Stimulated activated CD4-positive, alpha-beta T cell treated with anti-CD3 and anti-CD28 coated beads, TNF-alpha, amount 100 ng/mL, for 4 hours (primary cell): ENCODE measurements at places on chromosomes 7 and 10.

DNA sequence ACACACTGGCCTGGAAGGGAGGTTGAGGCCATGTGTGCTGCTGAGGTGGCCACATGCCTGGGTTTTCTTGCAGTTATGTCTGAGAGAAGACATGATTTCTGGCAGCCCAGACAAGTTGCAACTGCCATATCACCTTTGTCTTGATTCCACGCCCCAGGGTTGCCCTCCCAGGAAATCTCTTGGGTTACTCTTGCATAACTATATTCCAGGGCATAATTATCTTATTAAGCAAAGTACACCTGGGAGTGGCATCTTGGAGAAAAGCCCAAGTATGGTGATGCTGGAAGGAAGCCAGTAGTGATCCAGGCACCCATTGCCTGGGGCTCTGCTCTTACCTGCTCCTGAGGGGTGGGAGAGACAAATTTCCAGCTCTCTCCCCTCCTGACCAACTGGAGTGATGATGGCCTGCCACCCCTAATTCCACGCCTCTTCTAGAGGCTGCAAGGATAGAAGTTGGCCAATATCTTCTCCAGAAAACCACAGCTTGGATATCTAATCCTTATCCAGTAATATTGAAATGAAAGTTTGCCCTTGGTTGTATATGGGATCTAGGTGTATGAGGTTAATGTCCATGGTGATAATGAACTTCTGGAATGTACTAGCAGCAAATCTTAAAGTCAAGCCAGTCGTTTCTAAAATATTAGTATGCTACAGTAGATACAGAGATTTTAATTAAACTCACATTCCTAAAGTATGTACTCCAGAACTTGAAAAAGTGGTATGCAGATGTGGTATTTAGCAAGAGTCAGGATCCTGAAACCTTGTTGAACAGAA is 5.0 kb downstream of the AKR1B10 start:
- DNase-seq: no peak

DNA sequence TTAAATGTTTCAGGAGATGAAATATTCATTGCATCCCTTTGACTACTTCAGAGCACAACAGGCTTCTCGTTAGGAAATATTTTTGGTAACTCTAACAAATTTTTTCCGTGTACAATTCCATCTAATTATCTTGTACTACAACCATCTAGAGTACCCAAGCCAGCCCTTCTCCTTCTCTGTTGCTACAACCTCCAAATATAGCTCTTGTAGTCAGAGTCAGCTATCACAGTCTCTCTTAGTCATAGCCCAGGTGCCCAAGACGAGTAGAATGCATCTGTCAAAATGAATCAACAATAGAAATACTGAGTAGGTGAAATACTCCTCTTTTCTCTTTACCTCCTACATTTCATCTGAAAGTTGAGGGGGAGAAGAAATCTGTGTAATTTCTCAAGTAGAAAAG is 74.0 kb downstream of the INHBA start:
- no peak for DNase-seq

- no peak for DNase-seq
Observed at GRCh38 chr10:132566892-132567291, 29.3 kb downstream of the INPP5A start.

DNA sequence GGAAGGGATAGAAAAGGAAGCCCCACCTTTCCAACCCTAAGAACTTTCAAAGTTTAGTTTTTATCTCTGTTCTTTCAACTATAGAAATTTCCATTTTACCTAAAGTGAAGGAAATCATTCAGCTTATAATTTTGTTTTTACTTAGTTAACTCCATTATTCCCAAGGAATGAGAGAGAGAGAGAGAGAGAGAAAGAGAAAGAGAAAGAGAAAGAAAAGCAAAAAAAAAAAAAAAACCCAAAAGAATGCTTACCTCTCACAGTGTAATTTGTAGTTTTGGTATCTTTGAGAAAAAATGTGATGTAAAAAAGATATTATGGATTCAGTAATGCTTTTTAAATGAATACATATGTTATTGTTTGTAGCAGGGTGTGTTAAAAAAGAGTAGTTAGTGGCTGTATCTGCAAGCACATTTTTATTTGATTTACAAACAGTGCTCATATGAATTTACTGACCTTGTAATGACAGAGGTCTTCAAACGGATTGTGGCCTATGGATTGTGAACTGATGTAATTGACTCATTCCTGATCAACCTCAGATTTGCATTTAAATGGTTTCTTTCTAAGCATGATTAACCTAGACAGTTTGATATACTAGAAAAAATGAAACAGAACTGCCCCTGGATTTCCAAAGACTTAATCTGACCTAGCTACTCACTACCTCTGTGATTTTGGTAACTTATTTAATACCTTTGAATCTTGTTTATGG is 64.9 kb downstream of the LCOR start:
- no peak for DNase-seq

DNA sequence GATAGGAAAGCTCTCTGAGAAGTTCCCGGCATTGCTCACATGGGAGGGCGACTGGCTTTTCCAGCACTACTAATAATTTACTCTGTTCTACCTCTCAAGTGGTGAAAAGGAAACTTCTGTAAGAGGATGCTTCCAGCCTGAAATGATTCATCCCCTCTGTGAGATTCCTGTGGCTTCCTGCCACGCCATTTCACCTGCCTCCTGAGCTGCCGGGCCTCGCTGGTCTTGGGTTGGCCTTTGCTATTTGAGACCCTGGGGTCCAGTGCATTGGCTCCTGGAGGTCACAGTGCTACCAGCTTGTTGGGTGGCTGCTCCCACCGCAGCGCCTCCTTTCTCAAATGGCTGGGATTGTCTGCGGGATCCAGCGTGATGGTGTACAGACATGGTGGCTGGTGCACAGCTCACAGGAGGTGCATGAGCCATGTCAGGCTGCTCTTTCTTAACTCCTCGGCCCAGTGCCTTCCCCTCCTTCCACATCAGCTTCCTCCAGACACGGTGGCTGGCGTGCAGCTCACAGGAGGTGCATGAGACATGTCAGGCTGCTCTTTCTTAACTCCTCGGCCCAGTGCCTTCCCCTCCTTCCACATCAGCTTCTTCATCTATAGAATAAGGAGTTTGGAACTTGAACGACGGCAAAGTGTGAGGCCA is 42.9 kb upstream of the PCBD1 start:
- DNase-seq: no peak

DNA sequence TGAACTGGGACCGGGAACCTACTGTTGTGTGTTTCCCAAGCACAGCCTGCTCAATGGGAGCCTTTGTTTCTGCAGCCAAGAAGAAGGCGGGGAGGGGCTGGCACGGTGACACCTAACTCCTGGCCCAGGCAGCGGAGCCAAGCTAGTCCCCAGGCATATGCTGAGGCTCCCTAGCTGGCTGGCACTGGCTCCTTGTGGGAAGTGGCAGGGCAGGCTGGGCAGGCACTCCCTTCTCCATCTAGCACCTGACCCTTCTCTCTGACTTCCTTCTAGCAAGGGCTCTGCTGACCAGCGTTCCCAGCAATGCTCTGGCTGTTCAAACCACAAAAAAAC is 325.0 kb downstream of the PLXNA4 start:
- DNase-seq: no peak

- no peak for DNase-seq
Observed at GRCh38 chr10:44985175-44985681, 6.6 kb upstream of the DEPP1 start.

GRCh38 chr7:44769776-44770294 is 21.2 kb downstream of the ZMIZ2 start:
- no peak for DNase-seq

GRCh38 chr7:125098377-125098970 is 168.8 kb upstream of the POT1 start:
- no peak for DNase-seq

- DNase-seq: no peak
Observed at GRCh38 chr7:151559557-151560183, 40.0 kb upstream of the RHEB start.

- no peak for DNase-seq
Observed at GRCh38 chr7:129924602-129925001, 28.2 kb downstream of the UBE2H start.

GRCh38 chr7:103499976-103500375 is 54.0 kb upstream of the SLC26A5 start:
- DNase-seq: no peak

DNA sequence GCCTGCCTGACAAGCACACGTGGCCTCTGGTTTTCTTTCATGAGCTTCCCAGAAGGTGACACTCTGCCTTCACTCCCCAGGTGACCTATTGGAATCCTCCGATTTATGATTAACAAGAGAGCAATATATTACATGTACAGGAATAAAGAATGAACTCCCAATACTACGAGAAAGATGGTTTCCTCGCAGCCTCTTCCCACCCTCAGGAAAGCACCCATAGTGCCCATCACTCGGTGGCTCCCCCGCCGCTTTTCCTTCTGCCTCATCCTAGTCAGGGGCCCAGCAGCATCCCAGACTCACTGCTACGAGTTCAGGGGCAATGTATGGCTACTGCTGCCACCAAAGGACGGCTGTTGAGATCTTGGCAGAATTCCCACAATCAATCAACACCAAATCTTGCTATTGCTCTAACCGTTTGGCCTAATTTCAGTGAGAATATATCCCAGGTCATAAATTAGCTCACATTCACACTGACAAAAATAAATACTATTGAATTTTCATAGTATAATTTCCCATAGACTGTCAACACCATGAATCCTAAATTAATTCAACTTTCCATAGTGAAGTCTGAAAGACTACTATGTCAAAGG is 196.3 kb downstream of the TNS3 start:
- no peak for DNase-seq

GRCh38 chr10:69434169-69434568 is 17.1 kb upstream of the TSPAN15 start:
- DNase-seq: no peak

- DNase-seq: no peak
Observed at GRCh38 chr10:22557321-22557720, 157.1 kb downstream of the PIP4K2A start.

DNA sequence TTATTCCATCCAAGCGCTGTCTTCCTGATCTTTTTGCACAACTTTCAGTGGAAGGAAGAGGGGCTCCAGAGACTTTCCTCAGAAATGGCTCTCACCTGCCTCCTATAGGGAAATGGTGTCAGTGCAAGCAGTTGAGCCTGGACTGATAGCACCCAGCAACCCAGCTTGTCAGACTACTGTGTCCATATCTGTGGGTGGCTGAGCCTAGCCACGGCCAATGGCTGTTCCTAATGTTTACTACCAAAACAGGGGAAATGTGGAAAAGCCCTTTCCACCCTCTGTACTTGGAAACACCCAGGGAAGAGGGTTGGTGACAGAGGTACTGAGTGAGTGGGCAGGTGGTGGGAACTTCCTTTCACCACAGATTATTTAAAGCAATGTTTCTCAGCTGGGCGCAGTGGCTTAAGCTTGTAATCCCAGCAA is 4.3 kb upstream of the YKT6 start:
- DNase-seq: peak; percentile 5

GRCh38 chr7:142496545-142496991 is 238.7 kb upstream of the PRSS58 start:
- no peak for DNase-seq
